T-helper 9 cell (primary cell): ENCODE measurements at places on chromosomes 4 and X.

DNA sequence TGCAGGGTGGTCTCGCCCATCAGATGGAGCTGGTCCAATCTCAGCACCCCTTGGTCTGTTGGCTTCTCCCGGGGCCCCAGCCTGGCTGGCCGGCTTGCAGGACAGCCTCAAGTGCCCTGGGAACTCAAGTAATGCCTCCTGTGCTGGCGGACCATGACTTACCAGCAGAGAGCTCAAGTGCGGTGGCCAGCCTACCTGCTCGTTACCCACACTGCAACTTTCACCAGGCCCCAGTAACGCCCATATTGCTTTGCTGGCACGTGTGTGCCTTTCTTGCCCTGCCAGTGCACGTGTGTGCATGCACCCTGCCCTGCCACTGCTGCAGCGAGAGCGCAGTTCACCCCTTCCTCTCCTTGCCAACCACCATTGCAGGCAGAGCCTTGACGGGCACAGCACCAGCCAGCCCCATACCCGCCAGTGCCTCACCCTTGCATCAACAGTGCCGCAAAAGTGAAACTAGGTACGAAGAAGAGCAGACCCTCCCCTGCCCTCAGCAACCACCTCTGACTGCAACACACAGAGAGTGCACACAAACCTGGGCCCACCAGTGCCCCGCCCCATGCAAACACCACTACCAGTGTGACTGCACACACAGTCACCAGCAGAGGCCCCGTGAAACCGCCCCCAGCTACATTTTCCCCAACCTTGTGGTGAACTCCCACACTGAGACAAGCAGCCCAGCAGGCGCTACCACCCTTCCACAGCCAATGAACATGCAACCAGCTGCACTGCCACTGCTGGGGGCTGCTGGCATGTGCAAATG is 88.9 kb upstream of the POU3F4 start:
- no peak for DNase-seq

DNA sequence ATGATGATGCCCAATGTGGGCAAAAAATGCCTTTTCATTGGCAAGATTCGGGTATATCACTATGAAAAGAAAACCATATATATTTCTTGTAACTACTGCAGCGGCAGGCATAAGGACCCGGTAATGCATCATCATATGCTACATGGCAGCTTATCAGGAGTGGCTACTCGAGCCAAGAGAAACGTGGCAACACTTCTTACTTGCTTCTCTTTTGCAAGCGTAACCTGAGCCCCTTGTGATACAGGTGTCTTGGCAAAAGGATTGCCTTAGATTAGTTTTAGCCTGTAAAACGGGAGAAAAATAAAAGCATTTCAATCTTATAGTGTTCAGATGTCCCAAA is 280.3 kb downstream of the SPRY1 start:
- DNase-seq = no peak

GRCh38 chrX:34563804-34564203 is 93.3 kb downstream of the TMEM47 start:
- no peak for DNase-seq

DNA sequence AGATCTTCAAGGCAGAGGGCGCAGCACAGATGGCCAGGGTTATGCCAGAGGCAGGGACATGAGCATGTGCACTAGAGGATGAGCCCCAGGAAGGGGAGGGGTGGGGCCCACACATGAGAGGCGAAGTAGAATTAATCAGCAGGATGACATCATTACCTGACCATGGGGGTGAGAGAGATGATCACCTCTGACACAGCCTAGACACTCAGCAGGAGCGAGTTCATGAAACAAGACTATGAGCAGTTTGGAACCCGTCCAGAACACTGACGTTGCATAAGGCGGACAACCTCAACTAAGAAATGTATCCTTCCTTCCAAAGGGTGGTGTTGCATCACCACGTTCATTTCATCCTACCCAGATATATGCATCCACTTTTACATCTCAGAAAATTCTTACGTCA is 446.7 kb upstream of the TENM3 start:
- no peak for DNase-seq

DNA sequence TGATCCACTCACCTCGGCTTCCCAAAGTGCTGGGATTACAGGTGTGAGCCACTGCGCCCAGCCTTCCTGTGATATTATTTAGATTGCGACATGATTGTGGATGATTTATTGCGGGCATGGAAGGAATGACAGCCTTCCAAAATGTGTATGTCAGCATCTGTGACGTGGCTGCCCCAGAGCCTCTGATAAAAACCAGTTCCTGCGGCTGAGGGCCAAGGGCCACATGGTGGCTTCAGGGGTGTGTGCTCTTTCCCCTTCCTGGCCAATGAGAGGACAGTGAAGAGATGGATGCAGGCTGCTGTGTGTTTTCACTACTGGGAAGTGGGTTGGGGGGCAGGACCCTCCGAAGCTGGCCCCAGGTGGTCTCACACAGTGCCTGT is 57.4 kb upstream of the HGFAC start:
- no peak for DNase-seq

- no peak for DNase-seq
These were observed 12.5 kb downstream of the SEC24D start for GRCh38 chr4:118823471-118823870.

DNA sequence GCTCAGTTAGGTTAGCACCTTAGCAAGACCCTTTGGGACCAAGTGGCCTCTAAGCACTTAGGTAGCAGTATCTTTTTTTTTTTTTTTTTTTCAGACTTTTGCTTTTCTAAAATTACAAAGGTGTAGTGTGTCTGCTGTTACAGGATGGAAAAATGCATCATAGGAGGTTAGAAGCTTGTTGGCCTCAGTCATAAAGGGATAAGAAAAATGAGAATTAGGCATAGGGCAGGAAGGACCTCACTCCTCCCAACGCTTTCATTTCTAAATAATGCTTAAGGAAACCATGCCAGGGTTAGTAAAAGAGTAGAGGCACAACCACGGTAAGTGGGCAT is 148.4 kb upstream of the PLAC1 start:
- no peak for DNase-seq

DNA sequence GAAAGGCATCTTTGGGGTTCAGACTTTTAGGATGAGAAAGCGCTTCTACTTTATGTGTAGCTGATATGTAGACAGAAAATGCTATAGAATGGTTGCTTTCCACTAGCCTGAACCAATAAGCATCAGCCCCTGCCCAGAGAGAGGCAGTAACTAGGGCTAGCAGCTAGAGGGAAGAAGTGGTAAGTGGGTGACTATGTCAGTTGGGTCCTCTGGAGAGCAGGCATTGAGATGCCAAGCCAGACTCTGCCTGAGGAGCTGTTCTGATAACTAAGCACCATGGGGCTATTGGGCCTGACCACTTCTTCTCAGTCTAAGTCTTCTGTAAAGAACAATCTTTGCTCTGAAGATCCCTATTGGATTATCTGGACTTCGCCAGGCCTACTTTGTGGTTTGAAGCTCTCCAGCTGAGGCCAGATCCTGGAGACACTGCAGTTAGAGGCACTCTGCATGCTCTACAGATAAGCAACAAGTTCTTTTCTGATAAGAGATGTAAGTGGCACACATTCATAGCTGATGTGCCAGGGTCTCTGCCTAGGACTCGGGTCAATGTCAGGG is 146.1 kb downstream of the RBM46 start:
- DNase-seq = no peak

- DNase-seq = no peak
These were observed 39.4 kb upstream of the IRF2 start for GRCh38 chr4:184513802-184514120.

GRCh38 chr4:1463088-1463926 is 57.1 kb upstream of the NKX1-1 start:
- no peak for DNase-seq

DNA sequence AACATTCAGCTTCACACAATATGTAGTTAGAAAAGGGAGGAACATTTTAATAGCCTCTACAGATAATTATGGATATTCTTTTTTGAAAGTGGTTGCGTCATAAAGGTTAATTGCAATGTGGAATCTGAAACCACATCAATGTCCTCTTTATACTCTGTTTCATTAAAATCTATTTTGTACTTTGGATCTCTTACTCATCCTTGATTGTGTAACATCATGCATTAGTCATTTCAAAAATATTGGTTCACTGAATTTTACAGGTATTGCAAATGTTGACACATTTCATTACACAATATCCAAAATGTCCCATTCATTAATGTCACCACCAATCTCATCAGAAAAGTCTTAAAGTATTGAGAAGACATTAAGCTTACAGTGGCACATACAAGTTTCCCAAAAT is 62.7 kb upstream of the USP9X start:
- no peak for DNase-seq
